Mucosa of gallbladder (tissue), 1 donor: ENCODE measurements at places on chromosomes 3 and 15. TPM values are rescaled to one million over a fixed set of nuclear protein-coding genes. Genes with fewer than 3 reads are reported as not detected.

DNA sequence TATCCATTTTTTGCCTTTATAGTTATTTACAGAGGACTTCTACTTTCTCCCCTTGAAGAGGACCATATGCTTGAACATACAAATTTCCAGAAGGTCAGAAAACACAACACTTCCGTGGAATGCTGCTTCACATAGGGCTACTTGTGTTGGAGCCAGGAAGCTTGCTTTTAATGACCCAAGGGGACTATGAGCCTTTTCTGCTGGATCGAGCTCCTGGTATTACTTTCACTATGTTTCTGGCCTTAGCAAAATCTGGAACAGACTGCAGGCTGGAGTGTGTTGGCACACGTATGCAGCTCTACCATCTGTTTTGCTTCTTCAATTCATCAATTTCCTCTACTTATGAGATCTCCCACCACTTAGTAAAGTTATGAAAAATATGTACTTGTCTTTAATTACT, 69.3 kb upstream of the CBLB start:
- DNase-seq: no peak

DNA sequence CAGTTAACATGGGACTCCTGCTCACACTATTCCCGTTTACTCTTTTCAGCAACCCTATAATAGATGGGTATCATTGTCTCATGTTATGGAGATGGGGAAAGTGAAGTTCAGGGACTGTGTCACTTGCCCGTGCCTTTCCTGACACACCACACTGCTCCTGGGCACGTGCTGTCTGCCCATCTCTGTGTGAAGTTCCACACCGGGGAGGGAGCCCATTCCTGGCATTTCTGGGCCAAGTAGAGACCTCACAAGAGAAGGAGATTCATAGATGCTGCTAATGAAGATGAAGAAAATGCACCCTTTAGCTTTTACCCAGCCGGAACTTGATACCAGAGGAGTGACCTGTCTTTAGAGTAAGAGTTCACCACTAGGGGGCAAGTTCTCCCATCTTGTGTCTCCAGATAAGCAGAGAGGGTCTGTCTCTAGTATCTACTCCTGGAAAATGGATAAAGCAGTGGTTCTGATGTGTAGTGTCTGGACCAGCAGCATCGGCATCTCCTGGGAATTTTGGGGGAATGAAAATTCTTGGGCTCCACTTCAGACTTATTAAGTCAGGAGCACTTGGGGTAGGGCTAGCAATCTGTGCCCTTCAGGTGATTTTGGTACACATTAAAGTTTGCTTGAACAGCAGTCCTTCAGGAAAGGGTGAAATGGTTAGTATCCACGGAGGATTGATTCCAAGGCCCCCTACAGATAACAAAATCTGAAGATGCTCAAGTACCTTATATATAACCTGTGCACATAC, 2.0 kb upstream of the TOPBP1 start:
- DNase-seq: no peak

GOLGA8S gene
- 0.29 TPM for total RNA-seq

DNA sequence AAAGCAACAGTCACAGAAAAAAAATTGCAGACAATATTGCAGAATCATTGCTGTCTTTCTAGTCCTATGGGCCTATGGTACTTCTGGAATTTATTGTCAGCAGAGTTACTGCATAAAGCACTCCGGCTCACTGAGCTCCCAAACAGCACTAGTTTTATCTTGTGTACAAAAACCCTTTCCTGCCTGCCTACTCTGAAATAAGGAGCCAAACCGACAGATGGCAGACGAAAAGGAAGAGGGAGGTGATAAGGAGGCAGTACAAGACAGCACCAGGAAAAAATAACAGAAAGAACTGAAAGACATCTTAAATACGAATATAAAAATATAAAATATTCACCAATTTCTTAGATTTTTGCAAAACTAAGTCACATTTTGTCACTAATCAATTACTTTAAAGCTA, 15.6 kb downstream of the HERC1 start:
- DNase-seq: no peak

GRCh38 chr3:189710620-189711402, 79.6 kb downstream of the TP63 start:
- DNase-seq: peak; percentile 35

DNA sequence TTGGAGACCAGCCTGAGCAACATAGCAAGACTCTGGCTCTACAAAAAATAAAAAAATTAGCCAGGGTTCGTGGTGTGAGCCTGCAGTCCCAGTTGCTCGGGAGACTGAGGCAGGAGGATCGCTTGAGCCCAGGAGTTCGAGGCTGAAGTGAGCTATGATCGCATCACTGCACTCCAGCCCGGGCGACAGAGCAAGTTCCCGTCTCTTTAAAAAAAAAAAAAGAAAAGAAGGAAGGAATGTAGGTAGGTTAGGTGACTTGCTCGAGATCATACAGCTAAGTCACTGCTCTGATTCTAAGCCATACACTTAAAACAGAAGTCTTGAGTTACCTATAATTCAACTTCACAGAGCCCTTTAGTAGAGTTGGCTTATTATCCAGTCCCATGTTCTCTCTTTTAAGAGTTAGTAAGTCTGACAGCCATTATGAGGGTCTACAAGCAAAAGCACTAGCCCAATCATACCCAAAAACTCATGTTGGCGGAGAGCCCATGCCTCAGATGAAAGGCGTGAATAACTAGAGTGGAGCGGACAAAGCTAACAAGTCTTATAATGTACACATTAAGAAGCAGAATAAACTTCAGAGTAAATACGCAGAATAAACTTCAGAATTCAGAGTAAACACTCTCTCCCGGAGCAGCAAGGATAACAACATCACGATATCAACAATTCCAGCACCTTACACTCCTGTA, 768 bp downstream of the AAGAB start:
- DNase-seq: no peak

GRCh38 chr3:2523281-2523836, 424.7 kb downstream of the CNTN4 start:
- DNase-seq: no peak

GRCh38 chr3:177694951-177695350, 497.7 kb upstream of the TBL1XR1 start:
- no peak for DNase-seq

DNA sequence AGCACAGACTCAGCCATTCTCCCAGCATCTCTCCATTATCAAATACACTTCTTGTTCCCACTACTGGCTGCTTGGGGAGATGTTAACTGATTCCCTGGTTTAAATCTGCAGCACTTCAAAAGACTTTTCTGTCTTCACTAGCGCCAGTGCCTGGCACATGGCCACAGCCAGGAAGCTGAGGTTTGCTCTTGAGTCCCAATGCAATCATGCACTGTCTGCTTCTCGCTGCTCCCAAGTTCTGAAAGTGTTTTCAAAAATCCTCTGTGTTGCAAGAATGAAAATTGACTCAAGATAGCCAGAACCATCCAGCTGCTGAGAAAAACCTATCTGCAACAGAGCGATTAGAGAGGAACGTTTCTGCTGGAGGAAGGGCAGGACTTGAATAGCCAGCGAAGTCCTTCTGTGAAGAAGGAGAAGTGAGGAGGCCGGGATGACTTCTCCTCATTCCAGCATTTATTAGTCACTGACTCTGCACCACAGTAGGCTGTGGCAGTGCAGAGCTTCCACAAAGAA, 358.4 kb upstream of the NR2F2 start:
- peak; percentile 33 for DNase-seq

DNA sequence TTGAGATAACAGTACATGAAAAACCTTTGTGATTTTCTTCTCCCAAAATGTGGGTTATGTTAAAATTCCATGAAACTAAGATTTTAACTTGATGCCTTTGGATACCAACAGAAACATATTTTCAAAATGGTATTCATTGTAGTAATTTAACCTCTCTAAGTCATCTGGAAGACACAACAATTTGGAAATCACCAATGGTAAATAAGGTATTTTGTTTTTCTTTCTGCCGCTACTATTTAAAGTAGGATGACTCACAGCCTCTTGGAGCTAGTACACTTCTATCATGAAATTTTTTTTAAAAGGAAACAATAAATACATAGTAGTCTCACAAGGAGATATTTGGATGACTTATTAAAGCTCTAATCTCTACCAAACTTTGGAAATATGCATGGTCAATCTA, 291.6 kb upstream of the VEPH1 start:
- DNase-seq: no peak

GCHFR gene
- 33.1 TPM for total RNA-seq

GRCh38 chr3:181212271-181212670, 222.7 kb upstream of the DNAJC19 start:
- DNase-seq: no peak

GRCh38 chr3:46314517-46314916, 39.4 kb upstream of the CCR2 start:
- DNase-seq: no peak

TMEM108 gene
- 0.95 TPM for total RNA-seq

DNA sequence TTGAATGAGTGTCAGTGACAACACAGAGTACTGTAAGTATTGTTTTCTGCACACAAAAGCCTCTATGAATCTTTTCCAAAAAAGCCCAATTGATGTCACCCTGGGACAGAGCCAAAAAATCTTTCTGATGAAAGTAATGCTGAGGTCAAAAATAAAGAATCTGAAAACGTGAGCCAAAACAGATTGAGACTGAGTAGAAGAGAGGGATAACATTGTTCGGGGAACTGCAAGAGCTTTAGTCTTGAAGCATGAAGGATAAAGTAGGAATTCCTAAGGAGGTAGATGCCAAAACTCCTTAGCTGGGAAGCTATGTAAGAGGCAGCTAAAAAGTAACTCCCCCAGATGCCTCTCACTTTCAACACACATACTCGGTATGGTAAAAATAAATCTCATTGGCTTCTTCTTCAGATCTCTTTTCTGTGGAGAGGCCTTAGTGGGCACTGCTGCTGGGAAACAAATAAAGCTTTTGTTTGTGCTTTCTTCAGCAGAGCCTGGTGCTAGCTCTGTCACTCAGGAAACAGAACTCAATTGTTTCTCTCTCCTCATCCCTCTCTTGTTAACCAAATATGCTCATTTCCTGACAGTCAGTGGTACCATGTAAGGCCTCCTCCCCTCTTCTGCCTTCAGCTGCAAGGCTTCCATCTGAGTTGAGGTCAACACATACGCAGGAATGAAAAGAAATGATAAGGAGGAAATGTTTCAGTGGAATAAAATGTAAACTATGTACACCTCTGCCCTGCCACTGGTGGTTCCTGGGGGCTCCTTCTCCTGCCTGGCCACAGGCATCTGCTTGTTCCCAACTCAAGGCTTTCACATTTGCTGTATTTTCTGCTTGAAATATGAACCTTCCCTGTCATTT, 58.1 kb downstream of the CD200 start:
- no peak for DNase-seq

DNA sequence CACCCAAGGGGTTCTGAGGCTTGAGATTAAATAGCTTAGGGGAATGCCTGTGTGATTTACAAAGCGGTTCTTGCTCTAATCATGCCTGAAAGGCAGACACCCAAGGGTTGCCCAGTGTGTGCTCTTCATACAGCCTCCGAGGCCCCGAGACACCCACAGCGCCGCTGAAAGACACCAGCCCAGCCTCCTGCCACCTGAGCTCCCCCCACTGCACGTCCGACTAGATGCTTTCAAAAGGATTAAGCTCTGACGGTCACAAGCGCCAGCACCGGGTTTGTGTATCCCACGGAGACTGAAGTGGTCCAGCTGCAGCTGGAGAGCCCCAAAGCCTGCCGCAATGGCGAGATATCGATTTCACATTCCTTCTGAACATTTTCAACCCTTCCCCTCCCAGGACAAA, 50.3 kb downstream of the SPATA12 start:
- DNase-seq: no peak

DNA sequence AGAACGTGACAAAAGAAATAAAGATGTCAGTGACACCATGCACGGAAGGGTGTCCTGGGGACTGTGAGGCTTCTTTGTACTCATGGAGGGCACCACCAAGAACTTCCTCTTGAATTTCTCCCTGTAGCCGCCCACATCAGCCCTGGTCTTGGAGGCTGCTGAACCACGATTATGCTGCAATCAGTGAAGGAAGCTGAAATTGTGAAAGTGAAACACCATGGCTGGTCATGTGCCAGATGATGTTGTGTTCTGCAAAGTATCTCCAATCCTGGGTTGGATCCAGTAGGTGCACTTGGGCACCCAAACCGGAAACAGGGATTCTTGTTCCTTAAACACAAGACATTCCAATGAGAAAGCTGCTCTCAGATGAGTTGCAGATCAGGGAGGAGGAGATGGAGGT, 104.4 kb upstream of the GOLGA6L6 start:
- DNase-seq: no peak

- no peak for DNase-seq
Measured at GRCh38 chr3:5233026-5233425, 45.5 kb downstream of the EDEM1 start.

SLC6A1 gene
- 7.4 TPM for total RNA-seq

PGBD4 gene
- total RNA-seq: 1.2 TPM

GRCh38 chr3:170869239-170869590, 780 bp downstream of the RPL22L1 start:
- DNase-seq: no peak

- no peak for DNase-seq
Measured at GRCh38 chr3:134462331-134462941, 23.3 kb downstream of the ANAPC13 start.

CDHR4 gene
- 0.09 TPM for total RNA-seq

ZNF502 gene
- total RNA-seq: 5.5 TPM

DNA sequence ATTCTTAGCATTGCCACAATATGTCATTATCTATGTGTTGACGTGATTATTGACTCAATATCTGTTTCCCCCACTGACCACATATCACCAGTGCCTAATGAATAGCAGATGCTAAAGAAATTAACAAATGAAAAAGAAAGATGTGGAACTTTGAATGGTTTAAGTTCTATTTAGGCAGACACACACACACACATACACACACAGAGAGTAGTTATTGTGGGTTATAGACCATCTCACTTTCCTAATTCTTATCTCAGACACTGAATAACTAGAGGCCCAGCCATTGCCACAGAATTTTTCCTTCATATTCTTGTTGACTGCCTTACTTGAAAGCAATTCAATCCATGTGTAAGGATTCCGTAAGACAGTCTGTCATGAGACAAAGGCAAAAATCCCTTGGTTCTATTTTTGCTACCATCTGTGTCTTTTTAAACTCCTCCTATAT, 61.9 kb upstream of the PHLDB2 start:
- no peak for DNase-seq

DNA sequence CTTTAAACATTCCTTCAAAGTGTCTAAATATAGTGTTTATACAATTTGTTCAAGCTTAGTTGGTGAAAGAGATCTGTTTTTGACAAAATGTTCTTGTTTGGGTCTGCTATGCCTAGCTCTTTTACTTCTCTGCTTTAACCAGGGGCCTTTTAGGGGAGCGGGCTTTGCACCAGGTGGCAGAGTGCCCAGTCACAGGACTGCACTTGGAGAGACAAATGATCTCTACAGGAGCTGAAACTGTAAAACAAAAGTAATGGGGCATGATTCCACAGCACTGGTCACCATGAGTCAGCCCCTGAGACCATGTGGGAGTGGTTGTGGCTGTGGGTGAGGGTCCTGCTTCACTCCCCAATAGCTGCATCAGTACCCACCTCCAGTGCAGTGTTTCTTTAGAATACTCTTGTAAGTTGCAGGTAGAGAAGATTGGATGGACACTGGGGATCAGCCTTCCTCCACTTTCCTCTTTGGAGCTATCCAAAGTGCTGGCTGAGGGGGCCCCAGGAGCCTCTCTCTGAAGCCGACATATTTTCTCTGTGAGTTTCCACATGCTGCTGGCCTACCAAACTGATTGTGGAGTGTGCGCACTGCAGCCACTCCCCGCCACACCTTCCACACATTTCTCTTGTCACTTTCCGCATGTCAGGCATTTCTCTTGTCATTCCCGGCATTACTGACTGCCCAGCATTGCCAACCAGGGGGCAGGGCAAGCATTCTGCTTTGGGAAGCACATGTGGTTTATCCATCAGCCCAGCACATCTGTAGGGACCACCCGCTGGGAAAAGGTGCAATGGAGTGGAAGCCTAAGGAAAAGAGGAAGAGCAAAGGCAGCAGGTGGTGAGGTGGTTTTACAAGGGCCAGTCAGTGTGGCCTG, 110.0 kb downstream of the EPHB1 start:
- no peak for DNase-seq

SAMD7 gene
- not detected for total RNA-seq

GRCh38 chr3:158272081-158272480, 162.2 kb downstream of the RSRC1 start:
- no peak for DNase-seq
